ENCODE measurements at places on chromosomes 12 and 14.
A peak's percentile ranks its signal among the peaks of the same experiment; 100 is the strongest.

DNA sequence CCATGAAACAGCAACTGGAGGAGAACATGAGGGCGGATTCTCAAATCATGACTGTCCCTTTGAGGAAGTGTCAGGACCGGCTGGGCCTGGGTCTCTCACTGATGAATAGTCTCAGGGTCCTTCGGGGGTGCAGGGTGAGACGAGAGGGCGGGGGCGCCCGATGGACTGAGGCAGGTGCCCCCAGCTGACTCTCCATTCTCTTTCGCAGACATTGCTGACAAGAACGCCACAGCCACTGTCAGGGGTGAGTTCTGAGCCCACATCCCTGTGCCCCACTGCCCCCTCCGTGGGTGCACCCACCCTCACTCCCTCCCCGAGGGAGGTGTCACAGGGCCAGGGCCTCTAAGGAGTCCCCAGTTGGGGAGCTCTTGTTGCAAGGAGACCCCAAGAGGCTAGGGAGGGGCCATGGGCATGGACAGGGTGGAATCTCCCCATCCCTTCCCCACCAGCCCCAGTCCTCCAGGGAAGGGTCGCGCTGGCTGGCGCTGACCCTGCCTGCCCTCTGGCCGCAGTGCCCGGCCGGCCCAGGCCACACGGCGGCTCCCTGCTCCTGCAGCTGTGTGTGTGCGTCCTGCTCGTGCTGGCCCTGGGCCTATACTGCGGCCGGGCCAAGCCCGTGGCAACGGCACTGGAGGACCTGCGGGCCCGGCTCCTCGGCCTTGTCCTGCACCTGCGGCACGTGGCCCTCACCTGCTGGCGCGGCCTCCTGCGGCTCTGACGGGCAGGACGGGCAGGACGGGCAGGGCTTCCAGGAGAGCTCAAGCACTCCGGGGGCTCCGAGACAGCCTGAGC lies 8.7 kb downstream of the C14orf180 start:
- DNase-seq: no peak

DNA sequence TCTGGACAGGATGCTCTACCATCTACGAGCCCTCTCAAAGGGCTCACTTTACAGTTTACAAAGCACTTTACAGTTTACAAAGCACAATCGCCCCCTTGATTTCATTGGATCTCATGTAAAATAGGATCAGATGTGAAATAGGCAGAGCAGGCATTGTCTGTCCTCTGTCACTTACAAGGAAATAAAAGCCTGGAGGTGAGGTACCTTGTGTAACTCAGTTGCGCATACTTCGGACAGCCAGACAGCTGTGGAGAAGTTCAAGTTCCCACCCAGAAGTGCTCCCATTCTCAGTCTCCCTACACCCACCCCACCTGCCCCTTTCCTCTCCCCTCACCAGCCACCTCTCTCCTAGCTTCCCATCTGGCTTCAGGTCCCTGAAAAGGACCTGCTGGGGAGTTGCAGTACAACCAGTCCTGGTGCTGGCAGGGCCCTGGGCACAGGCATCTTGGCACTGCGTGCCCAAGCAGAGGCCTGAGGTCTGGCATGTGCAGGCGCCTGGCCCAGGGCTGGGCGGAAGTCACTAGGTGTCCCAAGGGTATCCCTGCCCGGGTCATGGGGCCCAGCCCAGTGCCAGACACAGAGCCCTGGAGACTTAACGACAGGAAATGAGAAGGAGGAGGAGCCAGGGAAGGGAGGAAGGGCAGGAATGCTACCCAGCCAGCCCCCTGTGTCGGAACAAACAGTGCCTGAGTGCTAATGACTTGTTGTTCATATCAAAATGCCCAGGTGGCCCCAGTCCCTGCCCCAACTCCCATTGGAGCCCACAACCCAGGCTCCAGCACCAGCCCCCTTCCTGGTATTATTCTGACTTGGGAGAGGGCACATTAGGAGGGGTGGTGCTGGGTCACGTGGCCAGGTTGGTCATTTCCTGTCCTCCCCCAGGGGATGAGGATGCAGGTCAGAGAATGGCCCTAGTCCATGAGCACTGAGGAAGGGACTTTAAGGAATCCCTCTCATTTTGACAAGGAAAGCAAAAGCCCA lies 5.4 kb downstream of the RAPGEF3 start:
- no peak for DNase-seq

DNA sequence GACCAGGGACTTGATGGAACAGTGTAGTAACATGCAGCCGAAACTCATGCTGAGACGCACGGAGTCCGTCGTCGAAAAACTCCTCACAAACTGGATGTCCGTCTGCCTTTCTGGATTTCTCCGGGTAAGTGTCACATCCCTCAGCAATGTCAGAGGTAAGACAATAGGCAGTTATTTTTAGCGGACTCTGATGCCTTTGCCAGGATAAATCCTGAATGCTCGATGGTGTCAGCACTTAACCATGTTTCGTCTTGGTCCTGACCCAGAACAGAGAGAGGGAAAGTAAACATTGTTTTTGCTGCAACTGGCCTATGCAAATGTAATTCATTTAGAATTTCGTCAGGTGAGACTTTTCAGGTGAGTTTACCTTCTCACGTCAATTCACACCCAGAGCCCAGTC lies 112.3 kb downstream of the PLXNC1 start:
- DNase-seq: no peak

- DNase-seq: no peak
Observed at GRCh38 chr12:51913071-51914033, 6.0 kb downstream of the ACVRL1 start.

- DNase-seq: no peak
Observed at GRCh38 chr12:13887779-13888388, 93.5 kb downstream of the GRIN2B start.

DNA sequence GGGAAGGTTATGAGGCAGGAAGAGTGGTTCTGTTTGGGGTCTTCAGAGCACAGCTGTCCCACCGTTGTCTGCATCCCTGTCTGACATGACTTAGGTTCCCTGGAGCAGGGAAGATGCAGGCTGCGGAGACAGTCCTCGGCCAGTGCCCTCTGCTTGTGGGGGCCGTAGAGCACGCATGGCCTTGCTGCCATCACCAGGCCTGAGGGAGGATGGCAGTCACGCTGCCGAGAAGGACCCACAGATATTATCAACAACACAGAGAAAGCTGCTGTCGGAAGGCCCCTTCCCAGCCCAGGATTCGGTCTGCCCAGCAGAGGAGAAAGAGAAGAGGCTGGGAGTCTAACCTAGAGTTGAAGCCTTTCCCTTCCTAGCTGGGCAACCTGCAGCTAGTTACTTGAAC lies 35.0 kb downstream of the ERH start:
- DNase-seq: peak; percentile 35

DNA sequence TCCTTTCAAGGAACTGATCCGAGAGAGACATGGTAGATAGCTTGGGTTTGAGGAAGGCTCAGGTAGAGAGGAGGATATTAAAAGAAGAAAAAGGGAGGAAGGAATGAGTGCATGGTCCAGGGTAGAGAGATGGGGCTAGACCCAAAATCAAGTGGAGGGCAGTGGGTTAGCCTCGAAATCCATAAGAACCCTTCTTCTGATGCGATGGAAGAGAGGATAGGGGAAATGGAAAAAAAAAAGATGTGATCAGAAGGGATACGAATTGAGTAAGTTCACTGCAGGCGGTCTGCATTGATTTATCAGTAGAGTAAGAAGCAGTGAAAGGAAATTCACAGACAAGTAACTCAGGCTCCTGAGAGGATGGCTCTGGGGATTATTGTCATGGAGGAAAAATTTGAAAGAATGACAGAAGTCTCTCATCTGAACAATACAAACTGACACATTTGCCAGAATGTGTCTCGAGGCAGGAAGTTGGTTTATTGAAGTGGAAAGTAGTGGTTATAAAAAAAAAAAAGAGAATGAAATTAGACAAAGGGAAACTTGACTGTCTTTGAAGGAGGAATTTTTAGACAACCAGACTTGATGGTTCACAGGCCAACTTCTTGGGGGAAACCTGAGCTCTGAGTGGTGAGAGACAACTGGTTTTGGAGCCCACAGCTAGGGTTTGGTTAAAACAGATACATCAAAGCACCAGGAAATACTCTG lies 10.2 kb downstream of the PPFIBP1 start:
- DNase-seq: no peak

- DNase-seq: no peak
Observed at GRCh38 chr12:46259713-46260112, 9.1 kb downstream of the SLC38A1 start.
